ENCODE measurements at places on chromosomes 11 and 22.

GRCh38 chr11:3802011-3802790 lies 4.8 kb upstream of the NUP98 start:
- DNase-seq, result no peak

- no peak for DNase-seq
Measured at GRCh38 chr22:19038164-19038546, 84.1 kb downstream of the DGCR2 start.

DNA sequence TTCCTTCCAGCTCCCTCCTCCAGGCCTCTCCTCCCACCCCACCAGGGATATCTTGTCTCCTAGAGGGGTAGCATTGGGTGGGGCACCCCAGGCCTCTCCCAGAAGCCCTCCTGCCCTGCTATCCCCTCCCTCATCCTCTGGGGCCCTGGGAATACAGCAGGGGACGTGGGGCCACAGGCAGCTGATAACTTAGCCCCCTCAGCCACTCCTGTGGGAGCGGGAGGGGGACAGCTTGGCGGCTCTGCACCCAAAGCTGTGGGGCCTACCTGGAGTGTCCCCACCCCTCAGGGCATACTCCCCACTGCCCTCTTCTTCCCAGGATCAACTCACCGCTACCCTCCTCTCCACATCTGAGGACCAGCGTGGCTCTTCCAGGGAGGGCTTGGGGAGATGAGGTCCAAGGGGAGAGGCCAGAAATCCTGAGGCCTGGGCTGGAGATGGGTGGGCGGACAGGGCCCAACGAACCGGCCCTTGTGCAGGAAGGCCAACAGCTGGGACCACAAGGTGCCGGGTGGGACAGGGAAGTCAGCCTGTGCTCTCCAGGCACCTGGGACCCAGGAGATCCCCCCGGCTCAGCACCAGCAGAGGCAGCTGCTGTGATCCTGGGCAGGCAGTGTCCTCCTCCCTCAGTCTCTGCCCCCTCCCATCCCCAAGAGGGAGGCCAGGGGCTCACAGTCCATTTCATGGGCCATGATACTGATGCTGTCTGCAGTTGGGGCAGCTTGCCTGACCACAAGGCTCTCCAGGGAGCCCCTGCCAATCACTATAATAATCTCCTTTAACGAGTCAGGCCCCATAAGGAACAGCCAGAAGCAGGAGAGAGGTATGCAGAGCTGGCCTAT lies 23.2 kb downstream of the NEAT1 start:
- DNase-seq, result no peak

DNA sequence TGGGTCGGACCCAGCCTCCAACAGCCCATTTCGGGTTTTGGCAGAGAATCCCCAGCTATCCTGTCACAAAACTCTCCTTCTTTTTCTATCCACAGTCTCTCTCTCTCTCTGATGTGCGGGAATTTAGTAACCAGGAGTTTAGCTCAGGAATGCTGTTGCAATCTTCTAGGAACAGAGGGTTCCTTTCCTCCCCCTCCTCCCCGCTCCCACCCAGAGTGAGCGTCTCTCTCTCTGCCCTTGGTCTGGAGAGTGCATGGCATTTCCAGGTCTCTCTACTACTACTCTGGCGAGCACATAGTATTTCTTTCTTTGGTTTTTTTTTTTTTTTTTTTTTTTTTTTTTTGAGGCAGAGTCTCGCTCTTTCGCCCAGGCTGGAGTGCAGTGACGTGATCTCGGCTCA lies 17.7 kb downstream of the APIP start:
- DNase-seq, result no peak

- DNase-seq, result no peak
Measured at GRCh38 chr11:95305705-95306104, 74.7 kb upstream of the SESN3 start.

GRCh38 chr11:64396079-64396591 lies 37.2 kb downstream of the RPS6KA4 start:
- DNase-seq, result no peak

GRCh38 chr22:27791159-27791858 lies 10.2 kb downstream of the MN1 start:
- DNase-seq, result no peak

GRCh38 chr22:39773976-39774539 lies 119.5 kb downstream of the ENTHD1 start:
- DNase-seq, result no peak

DNA sequence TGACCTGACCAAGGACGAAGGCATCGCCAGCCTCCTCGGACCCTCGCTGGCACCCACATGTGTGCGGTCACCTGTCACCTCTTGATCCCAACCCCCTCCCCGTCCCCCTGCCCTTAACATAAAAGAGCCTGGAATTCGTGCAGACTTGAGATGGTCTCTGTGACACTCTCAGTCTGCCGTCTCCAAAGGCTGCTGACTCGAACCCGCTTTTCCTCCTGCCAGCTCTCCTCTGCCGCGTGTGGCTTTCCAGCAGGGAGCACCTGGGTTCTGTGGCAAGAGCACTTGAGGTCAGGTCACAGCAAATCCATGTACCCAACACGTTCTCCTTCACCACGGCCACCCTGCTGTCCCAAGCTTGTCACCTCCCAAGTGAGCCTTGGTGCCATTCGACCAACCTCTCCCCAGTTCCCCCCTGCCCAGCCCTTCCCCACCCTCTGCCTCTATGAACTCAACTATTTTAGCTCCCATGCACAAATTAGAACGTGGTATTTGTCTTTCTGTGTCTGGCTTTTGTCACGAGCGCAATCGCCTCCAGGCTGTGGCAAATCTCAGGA lies 207.6 kb downstream of the BRD1 start:
- no peak for DNase-seq

GRCh38 chr22:38454353-38455075 lies 485 bp downstream of the KCNJ4 start:
- DNase-seq, result no peak

GRCh38 chr11:126810776-126811175 lies 189.8 kb downstream of the KIRREL3 start:
- DNase-seq, result no peak

- DNase-seq, result no peak
Measured at GRCh38 chr11:94521684-94522083, 9.4 kb downstream of the C11orf97 start.

DNA sequence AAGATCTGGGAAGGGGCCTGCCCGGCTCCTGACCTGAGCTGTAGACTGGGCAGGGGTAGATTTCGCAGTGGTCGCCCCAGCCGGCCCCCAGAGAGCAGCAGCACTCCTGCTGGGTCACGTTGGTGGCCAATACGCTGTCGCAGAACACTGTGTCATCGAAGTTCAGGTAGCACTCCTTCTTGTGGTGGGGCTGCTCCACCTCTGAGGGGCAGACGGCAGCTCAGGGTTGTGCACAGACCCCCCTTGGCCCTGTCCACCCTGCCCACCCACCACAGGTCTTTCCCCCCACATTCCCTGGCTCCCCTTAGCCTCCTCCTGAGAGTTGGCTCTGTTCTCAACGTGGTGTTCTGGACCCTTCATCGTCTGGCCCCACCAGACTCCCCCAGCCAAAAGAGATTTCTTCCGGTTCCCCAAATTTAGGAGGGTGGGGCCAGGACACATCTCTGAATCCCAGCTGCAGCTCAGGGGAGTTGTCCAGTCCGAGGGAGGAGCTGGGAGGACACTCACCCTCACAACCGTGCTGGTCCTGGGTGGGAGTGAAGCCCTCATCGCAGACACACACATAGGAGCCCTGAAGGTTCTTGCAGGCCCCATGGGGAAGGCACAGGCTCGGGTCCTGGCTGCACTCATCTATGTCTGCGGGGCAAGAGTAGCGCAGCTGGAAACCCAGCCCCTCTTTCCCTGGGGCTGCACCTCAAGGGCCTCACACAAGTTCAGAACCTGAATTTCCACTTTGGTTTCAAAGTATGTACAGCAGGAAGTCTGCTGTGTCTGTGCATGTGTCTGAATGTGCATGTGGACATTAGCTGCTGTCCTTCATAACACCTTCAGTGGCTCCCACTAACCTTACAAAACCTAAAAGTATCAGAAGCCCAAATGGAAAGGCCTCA lies 16.5 kb downstream of the SCYL1 start:
- no peak for DNase-seq

GRCh38 chr11:95222817-95223216 lies 8.2 kb downstream of the SESN3 start:
- DNase-seq, result no peak

- DNase-seq, result no peak
Measured at GRCh38 chr11:67699521-67699920, 25.1 kb upstream of the ALDH3B2 start.

- DNase-seq, result no peak
Measured at GRCh38 chr11:93504110-93505095, 38.8 kb downstream of the SMCO4 start.

DNA sequence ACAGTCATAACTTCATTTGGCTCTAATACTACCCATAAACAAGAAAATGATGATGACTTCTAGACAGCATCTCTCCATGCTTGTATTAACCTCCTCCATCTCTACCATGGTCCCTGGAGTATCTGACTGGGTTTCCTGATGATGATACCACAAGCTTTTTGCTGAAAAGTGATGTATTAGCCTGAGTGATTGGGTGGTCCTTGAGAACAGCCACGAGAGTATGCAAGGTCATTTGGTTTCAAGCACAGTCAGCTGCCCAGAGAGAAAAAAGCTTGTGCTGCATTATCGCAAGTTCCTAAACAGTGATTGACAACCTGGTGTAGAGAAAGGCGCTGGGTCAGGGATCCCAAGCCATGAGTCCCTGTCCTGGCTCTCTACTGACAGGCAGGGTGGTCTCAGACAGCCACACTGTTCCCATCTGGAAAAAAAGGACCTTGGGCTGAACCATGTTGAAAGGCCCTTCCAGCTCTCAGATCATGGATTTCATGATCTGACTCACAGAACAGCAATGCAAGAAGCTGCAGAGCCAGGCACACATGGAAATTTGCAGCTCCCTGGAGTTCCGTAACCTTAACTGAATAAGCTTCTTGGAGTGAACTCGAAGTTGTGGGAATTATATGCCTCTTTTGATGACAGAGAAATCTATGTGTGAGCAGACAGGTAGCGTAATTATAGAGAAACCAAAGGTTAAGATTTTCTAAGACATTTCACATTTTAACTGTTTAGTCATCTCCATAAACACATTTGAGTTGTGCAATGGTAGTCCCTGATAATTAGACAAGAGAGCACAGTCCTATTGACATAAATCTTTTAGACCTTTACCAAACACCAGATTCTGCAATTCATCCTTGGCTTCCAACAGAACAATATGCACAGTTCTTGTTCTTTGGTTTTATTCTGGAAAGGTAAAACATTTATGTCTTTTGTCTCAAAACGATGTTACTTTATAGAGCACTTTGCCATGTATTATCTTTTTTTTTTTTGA lies 54.1 kb upstream of the UBASH3B start:
- DNase-seq, result no peak

DNA sequence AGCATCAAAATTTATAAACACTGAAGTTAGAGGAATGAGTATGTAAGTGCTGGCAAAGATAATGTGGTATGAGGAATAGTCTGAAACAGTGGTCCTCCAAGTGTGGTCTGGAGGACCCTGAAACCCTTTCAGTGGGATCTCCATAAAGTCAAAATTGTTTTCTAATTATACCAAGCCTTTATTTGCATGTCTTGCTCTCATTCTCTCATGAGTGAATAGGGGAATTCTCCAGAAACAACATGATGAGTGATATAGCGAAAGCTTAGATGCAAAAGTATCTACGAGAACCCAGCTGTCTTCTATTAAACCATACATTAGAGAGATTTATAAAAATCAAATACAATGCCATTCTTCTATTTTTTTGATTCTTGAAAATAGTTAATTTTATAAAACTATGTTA lies 145.0 kb upstream of the RAG2 start:
- DNase-seq, result no peak

- no peak for DNase-seq
Measured at GRCh38 chr11:117011541-117011898, 86.7 kb downstream of the SIK3 start.

DNA sequence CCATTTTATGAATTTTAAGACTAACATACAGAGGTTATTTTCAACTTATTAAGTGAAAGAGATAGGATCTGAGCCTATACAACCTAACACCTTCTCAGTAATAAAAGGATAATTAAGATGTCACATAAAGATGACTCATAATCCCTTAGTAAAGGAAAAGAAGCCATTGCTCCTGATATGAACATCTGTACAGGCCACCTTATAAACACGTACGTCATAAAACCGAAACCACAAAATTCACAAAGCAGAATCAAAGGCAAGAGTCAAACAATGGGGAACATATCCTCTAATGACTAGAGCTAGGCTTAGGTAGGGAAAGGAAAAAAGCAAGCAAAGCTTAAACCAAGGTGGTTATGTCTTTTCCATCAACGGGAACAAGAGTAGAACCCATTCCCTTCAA lies 103.5 kb downstream of the KCNA4 start:
- DNase-seq, result no peak

- DNase-seq, result no peak
Measured at GRCh38 chr11:94855666-94856065, 87.5 kb downstream of the AMOTL1 start.

GRCh38 chr11:116454020-116454645 lies 318.7 kb downstream of the BUD13 start:
- no peak for DNase-seq

All from amygdala (tissue), 56 donors.